ENCODE measurements at places on chromosomes 2 and 18.

GRCh38 chr18:77249569-77250500 lies at the start of gene GALR1:
Gene GALR1, plus strand, starts transcription at chr18:77249848. Its CDS starts 701 bp downstream, at chr18:77250549.
- no peak for DNase-seq

- DNase-seq: no peak
Observed at GRCh38 chr2:30694286-30695055, 112.8 kb downstream of the CAPN13 start.

DNA sequence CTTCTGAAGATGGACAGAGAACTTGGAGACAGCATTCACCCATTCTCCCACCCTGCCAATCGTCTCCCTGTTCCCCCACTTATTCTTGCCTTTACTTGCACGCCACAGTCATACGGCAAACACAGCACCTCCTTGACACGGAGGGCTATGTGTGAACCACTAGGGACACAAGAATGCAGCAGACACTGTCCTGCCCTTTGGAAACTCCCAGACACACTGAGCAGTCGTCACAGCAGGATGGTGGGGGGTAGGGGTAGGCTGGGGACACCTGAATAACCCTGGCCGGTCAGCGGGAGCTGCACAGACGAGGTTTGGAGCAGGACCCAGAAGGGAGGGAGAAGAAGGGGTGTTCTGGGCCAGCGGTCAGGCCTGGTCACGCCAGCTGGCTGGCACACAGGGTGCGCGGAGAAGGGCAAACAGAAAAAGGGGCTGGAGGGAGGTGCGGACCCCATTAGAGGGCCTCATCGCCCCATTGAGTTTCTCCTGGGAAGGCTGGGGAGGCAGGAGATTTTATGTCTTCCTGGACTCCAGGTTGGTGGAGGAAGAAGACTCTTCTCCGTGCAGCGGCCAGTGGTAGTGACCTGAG lies 40.0 kb upstream of the FOSL2 start:
- no peak for DNase-seq

- DNase-seq: peak; percentile 19
Observed at GRCh38 chr2:168490946-168491605, 35.0 kb downstream of the CERS6 start.

DNA sequence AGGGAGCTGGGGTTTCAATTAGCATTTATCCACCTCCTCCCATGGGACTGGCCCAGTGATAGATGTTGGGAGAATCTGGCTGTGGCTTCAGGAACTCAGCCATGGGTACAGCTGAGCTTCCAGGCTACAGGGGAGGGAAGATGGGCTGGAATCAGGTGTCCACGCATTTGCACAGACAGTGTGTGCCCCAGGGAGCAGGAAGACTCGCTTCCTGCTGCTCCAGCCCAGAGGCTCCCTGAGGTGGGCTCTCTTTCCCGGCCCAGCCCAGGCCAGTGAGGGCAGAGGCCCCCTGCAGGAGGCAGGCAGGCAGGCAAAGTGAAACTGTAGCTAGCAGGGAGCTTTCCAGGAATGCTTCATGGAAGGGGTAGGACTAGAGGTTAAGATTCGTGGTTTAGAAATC lies 28.7 kb downstream of the DYSF start:
- DNase-seq: no peak

DNA sequence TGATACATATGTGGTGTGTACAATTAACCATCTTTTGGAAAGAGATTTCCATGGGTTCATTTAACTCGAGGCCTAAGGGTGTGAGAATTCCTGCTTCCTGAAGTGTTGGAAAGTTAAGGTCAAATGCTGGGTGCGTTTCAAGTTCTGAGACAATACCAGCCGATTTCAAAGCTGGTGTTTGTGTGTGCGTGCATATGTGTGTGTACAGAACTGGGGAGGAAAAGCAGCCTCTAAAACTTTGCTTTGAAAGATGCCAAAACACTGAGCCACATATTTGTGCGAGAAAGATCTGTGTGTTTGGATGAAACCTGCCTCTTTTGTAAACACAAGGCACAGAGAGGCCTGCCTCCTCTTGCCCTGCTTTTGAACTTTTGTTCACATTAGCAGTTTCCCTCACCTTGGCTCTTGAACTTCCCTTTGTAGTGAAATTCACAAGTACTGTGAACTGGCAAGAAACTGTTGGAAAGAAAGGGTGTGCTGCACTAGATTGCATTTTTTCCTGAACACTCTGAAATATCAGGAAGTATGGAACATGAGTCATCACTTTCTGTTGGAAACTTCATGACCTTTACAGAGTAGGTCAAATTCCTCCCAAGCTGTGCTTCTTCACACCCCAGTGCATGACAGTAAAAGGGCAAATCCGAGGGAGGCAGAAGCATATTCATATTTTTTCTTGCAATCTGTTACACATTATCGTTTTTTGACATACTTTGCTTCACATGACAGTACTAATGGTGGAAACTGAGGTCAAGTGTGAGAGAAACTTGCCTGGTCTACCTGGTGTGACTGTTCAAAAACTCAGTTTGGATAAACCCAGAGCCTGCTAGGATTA lies 20.0 kb upstream of the CAVIN2 start:
- DNase-seq: no peak

- peak; percentile 52 for DNase-seq
Observed at GRCh38 chr18:46155641-46156051, 51.5 kb downstream of the HAUS1 start.

- no peak for DNase-seq
Observed at GRCh38 chr2:6398421-6398820, 467.3 kb downstream of the CMPK2 start.

GRCh38 chr2:234836271-234836670 lies 115.5 kb upstream of the SH3BP4 start:
- DNase-seq: no peak
